Hindlimb muscle (tissue), 1 donor: ENCODE measurements at places on chromosomes 16 and 17. TPM values are rescaled to one million over a fixed set of nuclear protein-coding genes. Genes with fewer than 3 reads are reported as not detected.

- DNase-seq, result peak; percentile 91
Measured at GRCh38 chr16:84511180-84511800, 6.8 kb upstream of the MEAK7 start.

- no peak for DNase-seq
Measured at GRCh38 chr16:82773018-82773417, 146.2 kb downstream of the CDH13 start.

- no peak for DNase-seq
Measured at GRCh38 chr16:86041215-86041614, 142.3 kb downstream of the IRF8 start.

PHOSPHO1 gene
- 19.9 TPM for polyA plus RNA-seq

DNA sequence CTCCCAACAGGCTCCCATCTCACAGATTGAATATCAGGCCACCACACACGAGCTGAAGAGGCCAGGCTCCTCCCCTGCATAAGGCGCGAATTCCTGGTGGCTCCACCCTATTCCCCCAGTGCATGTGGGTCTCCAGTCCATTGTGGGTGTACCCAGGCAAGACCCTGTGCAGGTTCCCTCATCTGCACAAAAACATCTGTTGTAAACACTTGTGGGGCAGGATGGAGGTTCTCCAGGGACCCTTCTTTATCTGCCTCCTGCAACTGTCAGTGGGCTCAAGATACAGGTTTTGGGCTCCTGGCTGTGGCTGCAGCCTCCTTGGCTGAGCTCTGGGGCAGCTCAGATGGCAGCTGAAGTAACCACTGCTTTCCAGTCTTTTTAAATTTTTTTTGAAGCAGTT, 17.6 kb upstream of the LGALS9 start:
- no peak for DNase-seq

GRCh38 chr17:17401271-17401781, 75.5 kb upstream of the MED9 start:
- DNase-seq, result no peak

DNA sequence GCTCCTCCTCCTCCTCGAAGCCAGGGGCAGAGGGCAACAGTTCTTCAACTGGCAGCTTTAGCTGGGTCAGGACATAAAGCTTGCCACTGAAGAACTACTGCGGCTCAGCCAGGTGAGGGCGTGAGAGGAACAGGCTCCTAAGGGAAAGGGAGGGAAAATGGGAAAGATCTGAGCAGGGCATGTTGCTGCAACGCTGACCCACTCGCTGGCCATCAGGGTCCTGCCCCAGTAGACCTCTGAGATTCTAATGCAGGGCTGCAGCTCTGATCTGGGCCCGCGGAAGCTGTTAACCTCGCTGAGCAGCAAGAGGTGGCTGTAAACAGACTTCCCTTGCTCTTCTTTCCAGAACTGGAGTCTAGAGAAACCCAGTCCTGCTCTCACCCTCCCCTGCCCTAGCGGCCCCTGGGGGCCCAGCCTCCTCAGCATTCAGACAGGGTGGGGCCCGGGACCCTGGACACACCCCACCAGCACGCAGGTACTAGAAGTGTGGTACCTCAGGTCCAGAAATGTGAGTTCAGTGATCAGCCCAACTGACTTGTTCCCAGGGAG, 3.8 kb upstream of the TLCD2 start:
- peak; percentile 36 for DNase-seq

- DNase-seq, result peak; percentile 70
Measured at GRCh38 chr17:73342050-73342522, 30.3 kb upstream of the CDC42EP4 start.

GRCh38 chr16:26169473-26169872, 477.7 kb downstream of the HS3ST4 start:
- peak; percentile 68 for DNase-seq

TAOK2 gene
- 36.0 TPM for polyA plus RNA-seq

DNA sequence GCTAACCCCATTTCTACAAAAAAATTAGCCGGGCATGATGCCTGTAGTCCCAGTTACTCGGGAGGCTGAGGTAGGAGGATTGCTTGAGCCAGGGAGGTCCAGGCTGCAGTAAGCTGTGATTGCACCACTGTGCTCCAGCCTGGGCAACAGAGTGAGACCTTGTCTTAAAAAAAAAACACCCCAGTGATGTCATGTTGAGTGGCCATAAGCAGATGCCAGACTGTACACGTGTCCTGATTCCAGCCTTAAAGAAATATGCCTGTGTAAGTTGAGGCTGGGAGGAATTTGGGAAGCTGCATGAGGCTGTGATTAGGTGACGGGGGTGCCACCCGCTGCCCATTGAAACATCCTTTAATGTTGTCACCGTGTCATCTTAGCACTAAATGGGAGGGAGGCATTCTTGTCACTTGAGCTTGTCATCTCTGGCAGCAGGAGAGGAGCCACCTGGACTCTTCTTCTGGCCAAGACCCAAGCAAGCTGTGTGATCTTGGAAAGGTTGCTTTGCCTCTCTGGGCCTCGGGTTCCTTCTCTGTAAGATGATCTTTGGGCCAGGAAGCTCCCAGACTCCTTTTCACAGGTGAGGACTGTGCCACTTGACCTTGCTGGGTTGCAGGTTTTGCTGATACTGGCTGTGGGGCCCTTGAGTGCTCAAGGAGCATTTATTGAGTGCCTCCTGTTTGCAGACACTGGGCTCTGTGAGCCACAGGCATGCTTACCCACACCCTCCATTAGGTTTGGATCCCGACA, 98.3 kb upstream of the CIBAR2 start:
- DNase-seq, result no peak

DNA sequence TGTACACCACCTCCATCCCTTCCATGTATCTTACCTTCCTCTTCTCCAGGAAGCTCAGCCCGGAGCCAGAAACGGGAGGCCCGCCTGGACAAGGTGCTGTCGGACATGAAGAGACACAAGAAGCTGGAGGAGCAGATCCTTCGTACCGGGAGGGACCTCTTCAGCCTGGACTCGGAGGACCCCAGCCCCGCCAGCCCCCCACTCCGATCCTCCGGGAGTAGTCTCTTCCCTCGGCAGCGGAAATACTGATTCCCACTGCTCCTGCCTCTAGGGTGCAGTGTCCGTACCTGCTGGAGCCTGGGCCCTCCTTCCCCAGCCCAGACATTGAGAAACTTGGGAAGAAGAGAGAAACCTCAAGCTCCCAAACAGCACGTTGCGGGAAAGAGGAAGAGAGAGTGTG, 756 bp upstream of the MVP start:
- DNase-seq, result no peak

DNA sequence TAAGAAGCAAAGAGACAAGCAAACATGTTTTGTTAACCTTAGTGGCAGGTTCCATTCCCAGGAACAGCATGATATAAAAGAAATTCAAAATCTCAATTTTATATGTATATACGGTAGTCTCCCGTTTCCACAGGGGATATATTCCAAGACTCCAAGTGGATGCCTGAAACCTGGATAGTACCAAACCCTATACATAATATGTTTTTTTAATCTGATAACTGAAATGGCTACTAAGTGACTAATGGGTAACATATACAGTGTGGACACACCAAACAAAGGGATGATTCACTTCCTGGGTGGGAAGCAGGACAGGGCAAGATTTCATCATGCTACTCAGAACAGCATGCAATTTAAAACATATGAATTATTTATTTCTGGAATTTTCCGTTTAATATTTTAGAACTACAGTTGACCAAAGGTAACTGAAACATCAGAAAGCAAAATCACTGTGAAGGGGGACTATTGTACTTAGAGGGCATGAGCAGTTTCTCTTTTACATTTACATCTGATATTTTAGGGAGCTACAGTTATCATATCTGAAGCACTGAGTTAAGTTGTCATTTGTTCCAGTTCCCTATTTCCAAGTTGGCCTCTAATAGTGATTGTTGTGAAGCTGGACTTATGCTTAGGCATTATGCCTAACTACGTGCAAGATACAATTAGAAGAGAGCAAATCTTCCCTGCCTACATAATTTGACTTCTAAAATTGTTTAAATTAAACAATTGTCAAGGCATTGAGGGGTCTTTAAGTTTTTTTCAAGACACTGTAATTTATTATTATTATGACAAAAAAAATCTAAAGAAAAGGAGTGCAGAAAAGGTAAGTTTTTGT, 34.1 kb upstream of the ABCA6 start:
- DNase-seq, result no peak

TBC1D3H gene
- polyA plus RNA-seq, result not detected

GRCh38 chr16:67199808-67200198, 872 bp downstream of the ELMO3 start:
- no peak for DNase-seq

- peak; percentile 79 for DNase-seq
Measured at GRCh38 chr17:75404223-75404730, 1.2 kb downstream of the GRB2 start.

- peak; percentile 10 for DNase-seq
Measured at GRCh38 chr16:69444873-69445517, 20.6 kb downstream of the CYB5B start.

- no peak for DNase-seq
Measured at GRCh38 chr17:29665481-29665810, 42.7 kb upstream of the CORO6 start.

TEX14 gene
- 4.7 TPM for polyA plus RNA-seq

RFNG gene
- 34.8 TPM for polyA plus RNA-seq

SULT1A2 gene
- polyA plus RNA-seq, result 0.96 TPM

GRCh38 chr16:10982465-10983150, 38.2 kb downstream of the CLEC16A start:
- DNase-seq, result peak; percentile 73

DNA sequence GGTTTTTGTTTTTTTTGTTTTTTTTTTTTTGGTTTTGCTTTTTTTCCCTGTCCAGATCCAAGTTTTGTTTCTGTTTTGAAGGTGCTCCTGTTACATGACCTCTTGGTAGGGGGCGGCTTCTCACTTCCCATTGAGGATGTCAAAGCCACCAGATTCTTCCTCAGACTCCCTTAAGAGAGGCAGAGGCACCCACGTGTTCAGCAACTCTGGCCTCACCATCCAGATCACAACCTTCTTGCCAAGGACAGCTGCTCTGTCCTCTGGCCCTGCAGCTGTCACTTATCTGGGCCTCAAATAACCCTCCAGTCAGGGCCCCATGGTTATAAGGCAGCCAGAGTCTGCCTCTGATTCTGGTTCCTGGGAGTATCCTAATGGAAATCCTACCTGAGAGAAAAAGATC, 208.5 kb downstream of the STX8 start:
- DNase-seq, result peak; percentile 29

- no peak for DNase-seq
Measured at GRCh38 chr16:61590577-61590976, 445.7 kb downstream of the CDH8 start.

- no peak for DNase-seq
Measured at GRCh38 chr17:61503961-61504360, 51.7 kb downstream of the TBX4 start.

GRCh38 chr16:982145-983043, 824 bp downstream of the SOX8 start:
- DNase-seq, result no peak

GRCh38 chr16:11471548-11471947, 115.2 kb downstream of the LITAF start:
- DNase-seq, result no peak

- peak; percentile 56 for DNase-seq
Measured at GRCh38 chr17:7440113-7440833, 961 bp downstream of the FGF11 start.

- peak; percentile 63 for DNase-seq
Measured at GRCh38 chr17:37358098-37358829, 17.5 kb upstream of the C17orf78 start.

DNA sequence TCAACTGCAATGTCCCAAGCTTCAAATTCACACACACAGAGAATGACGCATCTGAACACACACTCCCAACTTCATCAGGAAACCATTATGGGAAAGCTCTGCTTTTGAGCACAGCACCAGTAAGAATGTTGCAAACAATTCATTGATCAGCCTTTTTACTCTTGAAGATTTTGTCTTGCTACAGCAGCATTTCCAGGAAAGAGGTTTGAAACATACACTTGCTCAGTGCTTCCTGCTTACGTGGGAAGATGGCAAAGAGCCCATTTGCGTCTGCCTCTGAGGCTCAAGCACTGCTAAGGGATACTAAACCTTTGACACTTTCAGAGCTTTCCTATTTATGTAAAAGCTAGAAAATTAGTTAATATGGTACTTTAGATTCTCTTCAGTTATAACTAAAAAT, 77.2 kb upstream of the MON1B start:
- DNase-seq, result peak; percentile 58

GDPD1 gene
- 1.8 TPM for polyA plus RNA-seq

SLC47A2 gene
- polyA plus RNA-seq, result 0.27 TPM

C17orf113 gene
- polyA plus RNA-seq, result 1.8 TPM

SOST gene
- not detected for polyA plus RNA-seq

- DNase-seq, result no peak
Measured at GRCh38 chr16:81658373-81658772, 120.7 kb upstream of the PLCG2 start.

- no peak for DNase-seq
Measured at GRCh38 chr17:76714822-76715495, 4.2 kb upstream of the MXRA7 start.

DNA sequence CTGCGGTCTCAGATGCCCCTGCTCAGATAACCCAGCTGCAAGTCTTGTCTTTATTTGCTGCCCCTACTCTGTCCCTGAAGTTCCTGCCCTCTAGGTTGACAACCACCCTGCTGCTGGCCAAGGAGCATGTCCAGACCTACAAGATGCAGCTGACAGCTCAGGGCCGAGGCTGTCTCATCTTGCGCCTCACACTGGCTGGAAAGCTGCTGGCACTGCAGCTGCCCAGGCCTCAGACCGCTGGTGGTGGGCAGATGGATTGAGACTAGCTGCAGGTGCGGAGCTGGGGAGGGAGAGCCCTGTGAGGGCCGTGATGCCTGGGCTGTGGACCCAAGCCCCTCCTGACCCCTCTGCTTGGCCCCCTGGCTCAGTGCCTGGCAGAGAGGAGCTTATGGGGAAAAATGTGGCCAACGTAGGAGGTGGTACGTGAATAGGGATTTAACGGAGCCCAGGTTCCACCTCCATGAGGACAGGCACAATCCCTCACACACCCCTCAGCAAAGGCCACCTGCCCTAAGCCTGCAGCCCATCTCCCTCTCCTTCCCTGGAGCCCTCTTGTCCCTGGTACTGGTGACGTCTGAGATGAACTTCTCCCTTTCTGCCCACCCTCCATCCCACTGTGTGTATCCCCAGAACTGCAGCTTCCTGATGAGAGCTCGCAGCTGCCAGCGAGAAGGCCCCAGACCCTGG, 8.3 kb upstream of the GALK1 start:
- DNase-seq, result no peak

- DNase-seq, result peak; percentile 65
Measured at GRCh38 chr16:31010585-31011325, at the start of gene STX1B. Gene STX1B (minus strand): TSS chr16:31010638. CDS start chr16:31010396, 242 bp downstream.

DNA sequence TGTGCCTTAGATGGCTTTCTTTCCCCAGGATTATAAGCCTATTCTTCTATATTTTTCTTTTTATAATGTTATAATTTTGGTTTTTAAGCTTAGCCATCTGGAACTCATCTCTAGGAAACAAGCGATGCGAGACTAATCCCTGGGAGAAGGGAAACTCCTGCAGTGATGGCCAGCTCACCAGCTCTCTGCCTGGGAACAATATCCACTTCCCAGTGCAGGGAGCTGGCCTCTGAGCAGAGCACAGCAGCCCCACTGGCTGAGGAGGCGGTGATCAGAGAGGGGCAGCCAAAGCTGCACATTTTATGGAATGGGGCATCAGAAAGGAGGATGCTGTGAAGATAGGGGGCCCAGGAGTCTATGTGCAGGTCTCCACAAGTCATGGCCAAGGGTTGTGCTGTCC, 183.3 kb downstream of the LGALS9B start:
- no peak for DNase-seq

GRCh38 chr17:77516902-77517301, 376.1 kb downstream of the SEC14L1 start:
- no peak for DNase-seq

XYLT2 gene
- 27.3 TPM for polyA plus RNA-seq

KRTAP4-6 gene
- polyA plus RNA-seq, result not detected

LDHD gene
- 3.7 TPM for polyA plus RNA-seq

CDK10 gene
- 65.0 TPM for polyA plus RNA-seq

SDR42E2 gene
- not detected for polyA plus RNA-seq
